CD8-positive, alpha-beta T cell (primary cell): ENCODE measurements at places on chromosomes 1 and 21.

DNA sequence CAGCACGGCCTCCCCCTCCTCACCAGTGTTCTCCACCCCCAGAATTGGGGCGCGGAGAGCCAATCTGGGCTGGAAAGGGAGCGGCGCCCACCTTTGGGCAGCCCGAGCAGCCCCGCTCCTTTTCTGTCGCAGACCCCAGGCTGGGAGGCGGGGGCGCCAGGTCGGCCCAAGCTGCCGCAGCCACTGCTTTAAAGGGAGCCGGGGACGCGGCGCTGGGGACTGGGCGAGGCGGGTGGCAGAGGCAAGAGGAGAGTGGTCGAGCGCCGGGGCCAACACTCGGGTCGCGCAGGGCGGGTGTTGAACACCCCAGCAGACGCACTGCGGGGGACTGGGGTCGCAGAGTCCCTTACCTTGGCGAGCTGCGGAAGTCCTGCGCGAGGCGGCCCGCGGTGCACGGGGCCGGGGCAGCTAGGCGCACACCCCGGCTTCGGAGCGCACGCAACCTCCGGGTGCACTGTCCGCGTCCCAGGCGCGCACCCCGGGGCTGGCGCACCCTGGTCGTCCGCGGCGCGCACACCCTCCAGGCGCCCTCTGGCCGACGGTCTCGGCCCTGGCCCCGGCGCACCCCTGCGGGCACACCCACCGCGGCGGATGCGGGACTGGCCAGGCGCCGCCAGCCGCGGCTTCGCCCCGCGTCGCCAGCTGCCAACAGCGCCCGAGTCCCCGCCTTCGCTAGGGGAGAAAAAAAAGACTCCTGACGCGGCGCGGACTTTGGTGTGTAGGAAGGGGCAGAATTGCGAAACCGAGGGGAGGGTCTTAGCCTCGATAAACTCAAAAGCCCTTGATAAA, at the start of gene KANK4:
KANK4 (minus strand) TSS at position 679 of the 789 bp plus-strand sequence. CDS start 37,870 bp downstream, outside the sequence.
- no peak for DNase-seq

DNA sequence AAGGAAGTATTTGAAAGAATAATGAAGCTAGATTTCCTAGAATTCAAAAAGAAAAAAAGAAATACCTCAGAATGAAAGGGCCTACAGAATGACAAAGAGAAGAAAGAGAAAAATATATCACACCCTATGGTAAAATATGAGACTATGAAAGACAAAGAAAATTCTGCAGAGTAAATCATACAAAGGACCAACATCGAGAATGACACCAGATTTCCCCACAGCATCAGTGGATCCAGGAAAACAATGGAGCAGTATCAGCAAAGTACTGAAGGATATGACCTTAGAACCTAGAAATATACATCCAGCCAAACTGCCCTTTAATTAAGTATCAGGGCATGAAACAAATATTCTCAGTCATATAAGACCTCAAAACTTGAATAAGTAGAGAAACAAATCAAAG, 21.2 kb upstream of the IFNAR2 start:
- DNase-seq: no peak

GRCh38 chr1:88009916-88010315, 674.2 kb upstream of the PKN2 start:
- no peak for DNase-seq

DNA sequence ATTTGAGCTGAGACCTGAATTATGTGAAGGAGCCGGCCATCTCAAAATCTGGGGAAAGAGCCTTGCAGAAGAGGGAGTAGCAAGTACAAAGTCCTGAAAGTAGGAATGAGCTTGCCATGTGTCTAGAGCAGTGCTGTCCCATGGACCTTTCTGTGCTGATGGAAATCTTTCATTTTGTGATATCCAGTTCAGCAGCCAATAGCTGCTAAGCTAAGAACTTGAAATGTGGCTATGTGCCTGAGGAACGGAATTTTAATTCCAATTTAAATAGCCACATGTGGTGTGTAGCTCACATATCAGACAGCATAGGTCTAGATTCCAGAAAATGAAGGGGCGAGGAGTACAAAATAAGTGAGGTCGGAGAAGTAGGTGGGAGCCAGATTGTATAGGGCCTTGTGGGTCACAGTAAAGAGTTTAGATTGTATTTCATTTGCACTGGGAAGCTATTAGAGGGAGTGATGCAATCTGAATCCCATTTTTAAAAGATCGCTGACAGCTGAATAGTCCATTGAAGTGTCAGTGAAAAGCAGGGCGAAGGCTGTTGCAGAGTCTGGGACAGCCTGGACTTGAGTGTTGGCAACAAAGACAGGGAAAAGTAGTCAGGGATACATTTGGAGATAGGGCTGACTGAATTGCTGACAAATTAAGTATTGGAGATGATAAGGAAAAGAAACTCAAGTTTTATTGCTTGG, 80.3 kb downstream of the TMEM200B start:
- no peak for DNase-seq

GRCh38 chr1:201885531-201886075, 3.1 kb upstream of the SHISA4 start:
- no peak for DNase-seq

- no peak for DNase-seq
These were observed 84.8 kb downstream of the NR5A2 start for GRCh38 chr1:200112290-200112689.

- no peak for DNase-seq
These were observed 99.6 kb downstream of the DENND1B start for GRCh38 chr1:197675583-197676208.

- no peak for DNase-seq
These were observed 106.3 kb upstream of the LYPLAL1 start for GRCh38 chr1:219067350-219067712.

GRCh38 chr1:236275586-236275985, 6.2 kb downstream of the ERO1B start:
- no peak for DNase-seq

DNA sequence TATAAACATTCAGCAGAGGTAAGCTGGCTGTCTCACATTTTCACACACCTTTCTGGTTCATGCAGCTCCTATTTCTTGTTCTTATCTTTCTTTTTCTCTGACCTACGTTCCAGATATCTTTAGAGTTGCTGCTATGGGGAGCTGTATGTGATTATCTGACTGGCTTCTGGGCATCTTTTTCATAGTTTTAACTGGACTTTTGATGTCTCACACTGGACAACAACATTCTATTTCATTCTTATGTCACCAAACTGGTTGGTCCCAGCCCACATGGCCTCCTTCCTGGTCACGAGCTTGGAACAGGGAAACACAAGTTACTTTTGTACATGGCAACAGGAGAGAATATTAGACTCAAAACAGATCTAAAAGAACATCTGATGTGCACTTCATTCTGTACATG, 7.7 kb upstream of the CLDN8 start:
- DNase-seq: no peak

DNA sequence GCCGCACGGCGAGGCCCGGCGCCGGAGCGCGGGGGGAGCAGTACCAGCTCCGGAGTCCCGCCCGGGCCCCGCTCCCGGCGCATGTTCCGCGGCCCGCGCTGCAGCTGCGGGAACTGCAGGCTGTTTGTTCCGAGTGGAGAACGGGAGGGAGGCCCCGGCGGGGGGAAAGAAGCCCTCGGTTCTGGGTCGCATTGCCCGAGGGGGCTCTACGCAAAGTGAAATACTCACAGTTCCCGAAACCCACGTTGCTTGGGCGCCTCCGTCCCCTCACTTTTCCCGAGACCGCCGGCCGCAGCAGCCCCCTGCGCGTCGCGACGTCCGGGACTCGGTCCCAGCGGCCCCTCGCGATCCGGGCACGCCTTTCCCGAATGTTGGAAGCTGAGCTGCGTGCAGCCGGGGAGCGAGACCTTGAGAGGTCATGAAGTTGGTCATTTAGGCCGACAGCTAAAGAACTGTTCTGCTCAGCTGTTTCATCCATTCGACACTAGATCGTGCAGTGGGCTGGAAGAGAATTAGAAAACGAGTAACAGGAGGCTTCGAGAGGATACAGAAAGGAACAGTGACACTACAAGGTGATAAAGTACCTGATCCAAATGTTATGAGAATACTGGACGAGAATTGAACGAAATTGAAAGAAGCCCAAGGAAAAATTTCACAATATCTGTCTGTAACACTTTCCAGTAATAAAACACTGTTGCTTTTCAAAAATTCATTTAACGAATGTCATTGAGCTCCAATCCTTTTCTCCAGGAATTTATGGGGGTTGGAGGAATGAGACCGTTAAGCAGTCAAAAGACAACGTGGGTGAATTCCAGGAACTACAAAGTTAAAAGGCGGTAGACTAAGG, 657 bp upstream of the LIN9 start:
- DNase-seq: no peak

DNA sequence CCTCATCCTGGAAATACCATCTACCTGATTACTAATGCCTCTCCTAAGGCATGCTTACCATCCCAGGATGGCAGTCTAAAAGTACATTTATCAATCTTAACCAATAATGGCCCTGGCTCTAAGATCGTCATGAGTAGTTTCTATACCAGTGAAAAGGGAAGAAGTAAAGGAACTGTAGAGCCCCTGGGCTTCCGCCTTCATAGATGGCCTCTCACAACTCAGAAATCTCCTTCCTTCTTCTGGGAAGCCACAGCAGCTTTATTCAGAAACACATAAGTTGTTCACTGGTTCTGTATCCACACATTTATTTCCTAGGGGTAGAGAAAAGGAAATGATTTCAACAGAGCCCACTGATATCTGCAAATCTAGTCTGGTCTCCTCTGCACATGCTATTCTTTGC, 41.0 kb upstream of the CD5L start:
- no peak for DNase-seq

- no peak for DNase-seq
These were observed 42.7 kb upstream of the B3GALT2 start for GRCh38 chr1:193229136-193229535.

GRCh38 chr1:36784147-36784859, 250.0 kb downstream of the GRIK3 start:
- no peak for DNase-seq

DNA sequence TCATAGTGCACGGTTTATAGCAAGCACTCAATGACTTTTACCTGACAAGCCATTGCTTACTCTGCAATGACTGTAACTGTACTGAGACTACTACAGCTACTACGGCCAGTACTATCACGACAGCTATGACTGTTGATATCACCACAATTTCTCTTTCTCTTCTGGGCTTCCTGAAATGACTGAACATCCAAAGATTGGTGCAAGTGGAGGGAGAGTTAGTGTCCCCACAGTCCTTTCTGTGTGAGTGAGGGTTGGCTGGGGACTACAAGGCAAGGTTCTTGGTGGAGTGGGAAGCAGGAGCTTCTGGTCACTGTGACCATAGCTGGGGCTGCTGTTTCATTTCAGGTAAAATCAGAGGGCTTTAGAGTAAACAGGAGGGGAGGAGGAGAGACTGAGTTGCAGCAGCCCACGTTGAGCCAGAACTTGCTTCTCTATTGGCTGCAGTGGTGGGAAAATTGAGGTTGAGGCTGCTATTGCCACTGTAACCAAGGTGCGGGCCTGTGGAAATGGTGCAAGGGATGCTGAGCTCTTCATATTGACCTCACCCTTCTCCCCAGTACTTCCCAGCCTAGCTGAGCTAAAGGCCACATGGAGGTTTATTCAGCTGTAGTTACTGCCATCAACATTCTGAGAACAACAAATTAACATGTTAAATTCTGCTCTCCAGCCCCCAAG, 14.1 kb upstream of the IL10 start:
- DNase-seq: no peak

DNA sequence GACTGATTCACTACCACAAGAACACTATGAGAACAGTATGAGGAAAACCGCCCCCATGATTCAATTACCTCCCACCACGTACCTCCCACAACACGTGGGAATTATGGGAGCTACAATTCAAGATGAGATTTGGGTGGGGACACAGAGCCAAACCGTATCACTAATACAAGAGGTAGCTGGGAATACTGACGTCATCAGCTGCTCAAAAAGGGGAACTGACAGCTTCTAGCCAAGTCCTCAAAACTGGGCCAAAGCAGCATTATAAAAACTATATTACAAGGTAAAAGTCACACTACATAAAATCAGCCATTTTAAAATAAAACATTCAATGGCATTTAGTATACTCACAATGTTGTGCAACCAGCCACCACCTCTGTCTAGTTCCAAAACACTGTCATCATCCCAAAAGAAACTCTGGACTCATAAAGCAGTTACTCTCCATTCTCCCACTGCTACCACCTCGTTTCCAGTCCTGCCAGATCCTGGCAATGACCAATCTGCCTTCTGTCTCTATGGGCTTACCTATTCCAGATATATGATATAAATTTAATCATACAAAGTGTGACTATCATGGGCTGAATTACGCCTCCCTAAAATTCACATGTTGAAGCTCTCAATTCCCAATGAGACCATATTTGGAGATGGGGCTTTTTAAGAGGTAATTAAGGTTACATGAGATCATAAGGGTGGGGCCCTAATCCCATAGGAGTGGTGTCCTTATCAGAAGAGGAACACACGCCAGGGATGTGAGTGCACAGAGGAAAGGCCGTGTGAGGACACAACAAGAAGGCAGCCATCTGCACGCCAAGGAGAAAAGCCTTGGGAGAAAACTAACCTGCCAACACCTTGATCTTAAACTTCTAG, 192.1 kb downstream of the SETD4 start:
- DNase-seq: no peak

GRCh38 chr1:167720965-167721616, 691 bp upstream of the MPZL1 start:
- DNase-seq: peak; percentile 31

DNA sequence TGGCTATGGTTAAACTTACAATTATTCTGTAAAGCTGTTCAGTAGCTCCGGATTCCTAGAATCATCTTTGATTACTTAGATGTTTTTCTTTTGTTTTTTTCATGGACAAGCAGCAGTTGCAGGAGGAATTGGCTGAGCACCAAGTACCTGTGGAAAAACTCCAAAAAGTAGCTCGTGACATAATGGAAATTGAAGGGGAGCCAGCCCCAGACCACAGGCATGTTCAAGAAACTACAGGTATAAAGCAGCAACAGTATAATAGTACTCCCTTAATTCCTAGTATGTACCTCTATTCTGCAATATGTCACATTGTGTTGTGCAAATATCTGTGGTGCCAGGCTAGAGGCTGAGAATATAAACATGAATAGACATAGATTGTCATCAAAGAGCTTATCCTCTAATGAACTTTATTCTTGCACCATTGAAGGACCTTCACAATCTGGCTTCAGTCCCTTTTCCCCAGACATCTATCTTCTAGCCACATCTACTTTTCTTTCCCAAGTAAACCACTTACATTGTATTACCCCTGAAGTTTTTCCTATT, 132.3 kb upstream of the BMP8A start:
- DNase-seq: no peak

DNA sequence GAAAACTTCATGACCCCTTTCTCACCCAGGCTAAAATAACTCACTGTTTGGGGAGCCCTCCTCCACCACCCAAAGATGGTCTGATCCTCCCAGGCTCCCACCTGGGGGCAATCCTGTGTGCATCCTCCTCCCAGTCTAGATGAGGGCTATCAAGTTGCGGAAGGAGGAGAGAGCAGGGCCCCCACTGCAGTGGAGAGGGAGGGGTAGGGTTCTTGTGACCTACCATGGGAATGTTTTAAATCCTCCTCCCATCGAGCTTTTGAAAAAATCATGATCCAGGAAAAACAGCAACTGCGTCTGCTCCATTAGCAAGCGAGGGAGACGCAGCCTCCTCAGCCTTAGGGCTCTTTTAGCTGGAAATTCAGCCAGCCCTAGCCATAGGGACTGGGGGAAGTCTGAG, 80.0 kb downstream of the NAV1 start:
- DNase-seq: no peak
